ENCODE measurements at places on chromosomes 4 and X.
A peak's percentile ranks its signal among the peaks of the same experiment; 100 is the strongest.

GRCh38 chr4:44558031-44558605 lies 93.3 kb downstream of the YIPF7 start:
- no peak for DNase-seq

DNA sequence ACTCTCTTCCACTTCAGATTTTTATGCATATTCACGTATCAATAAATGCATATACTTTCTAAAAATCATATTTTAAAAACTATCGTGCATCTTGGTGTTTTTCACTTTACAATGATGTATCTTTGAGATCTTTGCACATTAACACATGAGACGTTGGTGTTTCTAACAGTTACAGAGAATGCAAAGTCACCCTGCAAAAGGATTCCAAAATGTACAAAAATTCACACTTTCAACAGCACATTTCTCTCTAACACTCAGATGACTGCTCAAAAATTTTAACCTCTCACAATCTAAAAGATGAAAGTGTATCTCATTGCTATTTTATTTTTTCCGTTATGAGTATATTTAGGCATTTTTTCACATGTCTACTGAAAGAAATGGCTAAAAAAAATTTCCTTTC lies 38.9 kb downstream of the ELOVL6 start:
- no peak for DNase-seq

DNA sequence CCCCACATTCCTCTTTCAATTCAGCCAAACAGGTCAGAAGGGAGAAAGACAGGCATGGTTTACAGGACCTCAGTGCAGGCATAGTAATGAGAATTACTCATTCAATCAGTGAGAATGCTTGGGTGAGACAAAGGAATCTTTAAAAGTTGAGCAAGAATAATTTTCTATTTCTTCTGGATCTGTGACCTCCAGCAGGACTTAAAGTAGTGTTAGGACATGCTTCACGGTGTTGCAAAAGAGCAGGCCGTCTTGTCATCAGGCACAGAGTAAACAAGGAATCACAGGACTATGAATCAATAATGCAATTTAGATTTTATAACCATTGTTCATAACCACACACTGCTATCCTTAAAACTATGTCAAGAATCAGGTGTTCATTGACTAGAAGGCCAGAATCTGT lies 130.6 kb upstream of the GLRA2 start:
- DNase-seq = no peak

DNA sequence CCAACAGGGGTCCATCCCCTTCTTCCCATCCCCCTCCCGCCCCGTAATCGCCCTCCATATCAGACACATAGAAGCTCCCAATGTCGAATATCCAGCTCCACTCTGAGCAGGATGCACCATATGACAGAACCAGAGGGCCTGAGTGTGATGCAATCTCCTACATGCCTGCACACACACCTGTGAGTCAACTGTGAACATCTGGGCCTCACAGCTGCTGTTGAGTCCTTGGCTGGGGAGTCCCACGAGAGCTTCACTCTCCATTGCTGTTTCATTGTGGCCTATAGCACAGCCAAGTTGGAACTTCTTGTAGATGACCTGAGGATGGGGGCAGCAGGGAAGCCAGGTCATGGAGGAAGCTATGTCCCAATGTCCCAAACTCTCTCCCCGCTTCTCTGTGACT lies 8.2 kb downstream of the SLC38A5 start:
- peak; percentile 34 for DNase-seq

DNA sequence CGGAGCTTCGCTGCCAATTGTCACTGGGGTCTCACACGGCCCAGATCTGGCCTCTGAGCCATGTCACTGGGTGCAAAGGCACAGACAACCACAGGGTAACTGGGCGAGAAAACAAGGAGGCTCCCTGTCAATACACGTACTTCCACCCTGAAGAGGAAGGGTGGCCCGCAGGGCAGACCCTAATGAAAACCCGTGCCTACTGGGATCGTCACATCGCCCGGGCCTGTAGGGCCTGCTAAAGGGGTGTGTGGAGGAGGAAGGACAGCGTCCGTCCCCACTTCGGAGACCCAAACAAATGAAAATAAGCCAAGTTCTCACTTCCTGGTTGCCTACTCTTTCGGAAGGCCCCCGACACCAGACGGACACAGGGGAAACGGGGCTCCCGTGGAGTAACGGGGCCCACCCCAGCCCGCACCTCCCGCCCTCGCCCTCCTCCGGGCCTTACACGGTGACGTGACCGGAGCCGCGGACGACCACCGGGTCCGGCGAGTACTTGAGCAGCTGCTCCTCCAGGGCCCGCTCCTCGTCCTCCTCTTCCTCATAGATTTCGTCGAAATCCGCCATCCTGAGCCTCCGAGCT lies 578 bp downstream of the CHIC2 start:
- DNase-seq = peak; percentile 10

GRCh38 chr4:148454835-148455234 lies 12.6 kb upstream of the NR3C2 start:
- DNase-seq = no peak
